DMS 273 treated with DMSO at 0.1 percent for 48 hours (cell line): ENCODE measurements at places on chromosomes 7 and 10.
A peak's percentile ranks its signal among the peaks of the same experiment; 100 is the strongest.

GRCh38 chr10:33547976-33548375 lies 213.5 kb upstream of the NRP1 start:
- DNase-seq, result no peak

GRCh38 chr10:718143-718700 lies 28.8 kb upstream of the DIP2C start:
- no peak for DNase-seq

GRCh38 chr7:51113560-51113959 lies 203.0 kb downstream of the COBL start:
- DNase-seq, result no peak

DNA sequence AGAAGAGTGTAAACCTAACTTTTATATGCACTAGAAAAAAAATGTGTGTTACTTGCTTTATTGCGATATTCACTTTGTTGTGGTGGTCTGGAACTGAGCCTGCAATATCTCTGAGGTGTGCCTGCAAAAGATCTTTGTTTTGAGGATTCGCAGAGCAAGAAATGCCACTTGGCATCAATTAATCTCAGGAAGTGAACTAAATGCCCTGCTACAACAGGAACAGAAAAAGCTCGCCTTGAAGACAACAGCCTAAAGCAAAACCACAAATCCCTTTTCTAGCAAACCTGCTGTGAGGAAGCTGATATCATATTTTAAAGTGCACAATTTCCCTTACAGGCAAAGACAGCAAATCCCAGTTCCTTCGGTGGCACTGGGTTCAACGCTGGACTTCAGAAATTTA lies 675.8 kb downstream of the KCNMA1 start:
- DNase-seq, result no peak

DNA sequence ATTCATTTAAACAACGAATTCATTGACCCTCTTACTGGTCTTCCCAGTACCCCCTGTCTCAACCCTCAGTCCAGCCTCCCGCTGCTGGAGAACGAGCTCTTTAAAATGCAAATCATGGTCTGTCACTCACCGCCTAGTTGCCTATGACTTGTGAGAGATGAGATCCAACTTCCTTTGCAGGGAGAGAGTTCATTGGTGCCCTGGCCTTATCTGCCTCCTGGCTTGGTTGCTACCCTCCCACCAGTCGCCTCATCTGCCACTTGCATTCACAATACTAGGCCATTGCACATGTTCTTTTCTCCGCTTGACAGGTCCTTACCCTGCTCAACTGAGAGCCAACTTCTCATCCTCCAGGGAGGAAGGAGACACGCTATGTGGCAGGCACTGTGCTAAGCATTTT lies 54.0 kb upstream of the MXI1 start:
- DNase-seq, result no peak

GRCh38 chr7:127413962-127414361 lies 21.5 kb upstream of the ZNF800 start:
- no peak for DNase-seq

GRCh38 chr7:120714945-120715344 lies 143.0 kb downstream of the TSPAN12 start:
- no peak for DNase-seq

DNA sequence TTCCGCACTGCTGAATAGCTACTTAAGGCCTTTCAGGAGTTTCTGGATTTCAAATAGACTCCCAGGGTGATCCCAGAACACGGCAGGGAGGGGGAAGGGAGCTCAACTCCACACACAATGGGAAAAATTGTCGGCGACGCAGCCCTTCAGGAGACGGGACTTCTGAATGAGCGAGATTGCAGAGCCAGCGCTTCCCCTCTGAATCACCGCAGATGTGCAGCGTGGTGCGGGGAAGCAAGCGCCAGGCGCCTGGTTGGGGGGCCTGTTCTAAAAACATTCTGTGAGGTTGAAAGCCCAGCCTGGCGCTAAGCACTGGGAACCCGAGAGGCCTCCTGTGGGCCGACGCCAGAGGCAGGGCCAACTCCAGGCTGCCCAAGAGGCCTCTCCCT lies 163.3 kb downstream of the MAD1L1 start:
- DNase-seq, result no peak

GRCh38 chr7:150923196-150923595 lies 54.9 kb downstream of the KCNH2 start:
- peak; percentile 24 for DNase-seq
